NCI-H2171 (cell line): ENCODE measurements at places on chromosomes 7 and 10.

DNA sequence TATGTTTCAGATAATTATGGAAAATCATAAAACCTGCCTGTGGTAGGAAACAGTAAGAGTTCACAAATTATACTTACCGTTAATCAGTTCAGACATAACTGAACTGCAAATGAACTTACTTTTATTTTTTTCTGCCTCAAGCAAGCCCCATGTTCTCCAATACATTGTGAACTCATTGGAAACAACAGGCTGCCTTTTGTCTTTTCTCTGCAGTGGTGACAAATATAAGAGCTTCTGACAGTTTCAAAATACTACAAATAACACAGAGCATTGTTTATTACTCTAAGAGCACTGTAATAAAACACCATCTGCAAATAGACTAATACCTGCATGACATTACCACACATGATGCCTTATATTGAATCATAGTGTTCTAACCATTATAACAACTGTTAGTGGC, 94.0 kb upstream of the CDCA7L start:
- DNase-seq = no peak

DNA sequence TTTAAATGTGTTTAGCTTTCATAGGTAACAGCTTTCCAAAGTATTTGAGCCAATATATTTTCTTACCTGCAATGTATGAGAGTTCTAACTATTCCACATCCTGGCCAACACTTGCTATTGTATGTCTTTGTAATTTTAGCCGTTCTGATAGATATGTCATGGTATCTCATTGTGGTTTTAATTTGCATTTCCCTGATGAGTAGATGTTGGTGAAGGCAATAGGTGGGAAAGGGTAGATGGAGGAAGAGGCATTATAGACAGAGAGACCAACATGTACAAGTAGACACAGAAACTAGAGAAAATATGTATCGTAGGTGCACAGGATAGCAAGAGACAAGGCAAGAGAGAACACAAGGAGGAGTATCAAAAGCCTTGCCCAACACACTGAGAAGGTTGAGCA, 54.8 kb upstream of the CCDC71L start:
- DNase-seq = no peak

DNA sequence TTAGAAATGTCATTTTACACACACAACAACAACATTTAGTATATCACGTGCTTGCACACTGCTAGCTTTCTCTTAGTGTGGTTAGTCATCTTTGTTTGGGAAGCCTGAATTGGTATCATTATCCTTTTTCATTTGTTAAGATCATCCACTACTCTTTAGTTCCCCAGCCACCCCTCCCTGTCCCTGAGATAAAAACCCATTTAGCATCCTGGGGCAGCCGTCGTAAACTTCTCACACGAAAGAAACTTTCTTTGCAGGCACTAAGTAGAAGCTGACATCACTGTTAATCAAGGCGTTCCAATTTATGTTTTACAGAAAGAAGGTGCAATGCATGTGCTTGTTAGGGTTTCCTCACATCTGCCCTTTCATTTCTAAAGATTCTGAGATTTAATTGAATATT, 475.1 kb upstream of the FZD8 start:
- DNase-seq = no peak

DNA sequence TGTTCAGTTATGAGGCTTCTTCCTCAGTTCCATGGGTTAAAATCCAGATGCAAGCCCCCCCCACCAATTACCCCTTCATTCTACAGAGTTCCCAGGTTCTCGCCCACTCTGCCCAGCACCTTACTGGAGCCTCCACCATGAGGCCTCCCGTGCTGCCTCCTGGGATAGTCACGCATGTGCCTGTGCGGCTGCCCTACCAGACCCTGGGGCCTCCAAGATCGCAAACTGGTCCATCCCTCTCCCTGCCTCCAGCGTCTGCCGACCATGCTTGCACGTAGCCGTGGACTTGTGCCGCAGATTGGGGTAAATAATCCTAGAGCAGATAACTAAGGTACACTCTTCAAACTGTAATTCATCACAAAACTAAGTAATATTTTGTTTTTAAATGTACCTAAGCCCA, 611.2 kb downstream of the PTPRN2 start:
- no peak for DNase-seq

- DNase-seq = no peak
These were observed 31.2 kb downstream of the GPRIN2 start for GRCh38 chr10:46525177-46525823.

- DNase-seq = peak; percentile 67
These were observed 82.5 kb downstream of the ZNF467 start for GRCh38 chr7:149690688-149691446.

- no peak for DNase-seq
These were observed 142.6 kb downstream of the RNLS start for GRCh38 chr10:88440541-88440940.

- no peak for DNase-seq
These were observed 293.9 kb downstream of the SNX13 start for GRCh38 chr7:17646253-17646956.

DNA sequence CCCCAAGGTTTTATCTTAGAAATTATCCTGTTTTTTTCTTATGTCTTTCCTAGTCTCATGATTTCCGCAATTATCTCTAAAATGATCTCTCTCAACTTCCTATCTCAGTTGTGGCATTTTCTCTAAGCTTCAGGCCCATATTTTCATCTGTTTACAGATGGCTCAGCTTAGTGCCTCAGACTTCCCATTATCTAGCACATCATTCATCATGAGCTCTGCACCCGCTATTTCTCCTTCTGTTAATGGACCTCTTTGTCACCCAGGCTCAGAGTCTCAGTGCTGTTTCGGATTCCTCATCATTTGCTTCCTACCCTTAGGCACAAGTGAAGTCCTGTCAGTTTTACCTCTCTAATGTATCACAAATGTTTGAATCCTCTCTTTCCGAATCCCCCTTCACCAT, 84.1 kb downstream of the BMPR1A start:
- no peak for DNase-seq

DNA sequence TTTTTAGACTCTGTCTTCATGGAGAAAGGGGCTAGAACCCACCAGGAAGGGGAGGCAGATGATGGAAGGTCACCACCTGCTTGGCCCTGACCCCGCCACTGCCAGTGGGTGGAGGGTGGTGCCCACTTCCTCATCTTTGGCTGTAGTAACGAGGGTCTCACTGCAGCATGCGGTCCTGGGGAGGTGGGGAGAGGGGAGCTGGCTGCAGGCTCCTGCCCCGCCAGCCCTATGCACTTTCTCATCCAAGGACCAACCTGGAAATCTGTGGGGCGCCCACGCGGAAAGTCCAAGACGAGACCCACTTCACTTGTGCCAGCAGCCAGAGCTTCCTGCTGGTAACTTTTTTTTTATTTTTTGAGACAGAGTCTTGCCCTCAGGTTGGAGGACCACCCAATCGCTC, 101.0 kb downstream of the CUX1 start:
- DNase-seq = no peak

DNA sequence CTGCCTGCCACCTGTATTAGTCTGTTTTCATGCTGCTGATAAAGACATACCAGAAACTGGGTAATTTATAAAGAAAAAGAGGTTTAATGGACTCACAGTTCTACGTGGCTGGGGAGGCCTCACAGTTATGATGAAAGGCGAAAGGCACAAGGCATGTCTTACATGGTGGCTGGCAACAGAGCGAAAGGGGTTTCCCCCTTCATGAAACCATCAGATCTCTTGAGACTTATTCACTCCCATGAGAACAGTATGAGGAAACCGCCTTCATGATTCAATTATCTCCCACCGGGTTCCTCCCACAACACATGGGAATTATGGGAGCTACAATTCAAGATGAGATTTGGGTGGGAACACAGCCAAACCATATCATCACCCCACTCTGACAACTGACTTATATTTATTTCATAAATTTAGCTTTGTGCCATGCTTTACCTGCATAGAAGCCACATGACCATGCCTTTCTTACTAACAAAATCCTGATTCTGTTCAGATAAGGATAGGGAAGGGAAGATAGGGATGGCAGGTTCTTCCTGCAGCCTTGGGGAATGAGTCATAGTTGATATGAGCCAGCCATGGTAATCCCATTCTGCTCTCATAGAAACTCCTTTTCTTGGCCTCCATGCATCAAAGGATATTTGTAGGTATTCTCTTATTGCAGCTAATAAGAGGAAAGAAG, 191.3 kb upstream of the AGK start:
- no peak for DNase-seq

DNA sequence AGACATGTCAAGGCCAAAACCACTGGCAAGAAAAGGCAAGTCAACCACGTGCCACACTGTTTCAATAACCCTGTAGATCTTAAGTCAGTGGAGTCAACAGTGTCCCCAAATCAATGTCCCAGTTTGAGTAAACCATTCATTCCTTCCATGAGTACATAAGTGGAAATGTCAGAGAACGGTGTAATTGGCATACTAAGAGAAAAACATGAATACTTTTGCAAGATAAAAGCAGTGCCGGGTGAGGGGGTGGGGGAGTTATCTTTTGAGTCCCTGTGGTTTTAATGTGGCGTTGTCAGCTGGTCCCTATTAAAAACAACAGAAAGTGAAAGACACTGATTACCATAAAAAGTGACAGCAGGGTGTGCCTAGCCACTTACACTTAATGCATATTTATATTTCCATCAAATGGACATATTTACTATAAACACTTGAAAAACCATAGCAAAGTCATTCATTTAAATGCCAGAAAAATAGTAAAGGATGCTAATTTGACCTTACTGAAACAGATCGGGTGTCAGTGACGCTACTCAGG, 37.8 kb downstream of the RSU1 start:
- no peak for DNase-seq

GRCh38 chr10:124515244-124515970, 53.8 kb downstream of the LHPP start:
- DNase-seq = no peak

- no peak for DNase-seq
These were observed 16.2 kb upstream of the AHCYL2 start for GRCh38 chr7:129208667-129209066.

DNA sequence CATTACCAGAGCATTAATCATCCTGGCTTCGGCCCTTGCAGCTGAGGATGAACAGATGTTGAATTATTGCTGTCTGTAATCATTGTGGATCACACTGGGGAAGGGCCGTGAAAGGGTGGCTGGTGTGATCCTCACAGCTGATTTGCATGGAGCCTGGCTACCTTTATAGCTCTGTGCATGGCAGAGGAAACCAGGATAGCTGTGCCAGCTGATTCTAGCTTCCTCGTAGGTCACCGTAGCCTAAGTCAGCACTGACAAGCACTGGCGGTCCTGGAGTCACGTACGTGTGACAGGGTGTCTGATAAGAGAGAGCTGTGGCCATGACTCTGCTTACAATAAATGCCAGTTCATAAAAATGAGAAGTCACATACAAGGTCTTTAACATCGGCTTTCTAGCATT, 76.5 kb downstream of the INSYN2A start:
- no peak for DNase-seq

GRCh38 chr10:116891208-116891607, 41.9 kb downstream of the ENO4 start:
- DNase-seq = peak; percentile 59

DNA sequence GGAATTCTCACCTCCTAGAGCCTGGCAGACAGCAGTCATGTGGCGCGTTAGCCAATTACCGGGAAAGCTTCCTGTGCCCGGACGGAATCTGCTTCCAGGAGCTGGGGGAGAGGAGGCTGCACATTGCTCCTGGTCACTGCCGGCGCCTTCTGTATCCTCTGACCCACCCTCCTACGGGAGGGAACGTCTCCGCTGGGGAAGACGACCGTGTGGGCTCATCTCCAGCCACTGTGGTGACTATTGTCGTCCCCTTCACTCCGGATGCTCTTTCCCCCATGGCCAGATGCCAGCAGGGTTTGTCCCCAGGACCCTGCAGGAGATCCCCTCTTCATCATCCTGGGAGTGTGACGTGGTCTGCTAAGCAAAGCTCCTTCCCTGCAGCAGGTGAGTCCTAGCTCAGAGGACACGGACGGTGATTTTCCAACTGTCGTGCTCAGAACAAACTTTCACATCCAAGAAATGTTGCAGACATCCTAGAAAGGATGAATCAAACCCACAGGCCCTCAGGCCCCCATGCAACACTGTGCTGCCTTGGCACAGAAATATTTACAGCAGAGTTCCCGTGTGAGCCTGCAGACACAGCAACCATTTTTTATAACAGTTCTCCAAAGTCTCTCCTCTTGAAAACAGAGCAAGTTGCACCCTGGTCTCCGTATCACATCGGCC, 29.6 kb upstream of the FAM20C start:
- no peak for DNase-seq

DNA sequence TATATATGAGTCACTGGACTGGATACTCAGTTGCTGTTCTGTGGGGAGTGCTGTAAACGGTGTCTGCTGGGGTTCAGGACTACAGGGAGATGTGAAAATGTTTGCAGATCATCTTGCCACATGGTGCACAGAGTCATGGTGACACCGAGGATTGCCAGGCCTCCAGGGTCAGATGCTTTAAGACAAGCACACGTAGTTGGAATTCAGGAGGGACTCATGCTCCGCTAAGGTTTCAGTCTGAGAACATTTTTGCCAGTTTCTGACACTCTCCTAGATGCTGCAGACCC, 211.3 kb downstream of the CXCL12 start:
- no peak for DNase-seq

DNA sequence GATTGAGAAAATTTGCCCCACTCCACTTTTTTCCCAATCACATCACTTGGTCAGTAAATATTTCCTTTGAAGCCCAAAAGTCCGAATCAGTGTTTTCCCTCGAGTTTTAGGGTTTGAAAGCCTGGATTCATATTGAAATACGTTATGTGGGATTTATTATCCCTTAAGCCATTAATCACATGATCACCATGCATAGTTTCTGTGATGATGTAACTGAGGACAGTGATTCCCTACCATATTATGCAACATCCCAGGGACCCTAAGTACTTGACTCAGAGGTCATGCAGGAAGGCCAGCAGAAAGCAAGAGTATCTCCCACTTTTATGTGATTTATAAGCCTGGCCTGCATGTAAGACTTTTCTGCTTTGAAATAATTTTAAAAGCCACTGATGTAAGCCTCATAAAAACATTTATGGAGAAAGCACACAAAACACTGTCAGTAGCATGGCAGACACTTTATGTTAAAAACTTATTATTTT, 630.6 kb upstream of the ZWINT start:
- DNase-seq = no peak

- DNase-seq = no peak
These were observed 104.5 kb upstream of the MKLN1 start for GRCh38 chr7:131223151-131223550.

DNA sequence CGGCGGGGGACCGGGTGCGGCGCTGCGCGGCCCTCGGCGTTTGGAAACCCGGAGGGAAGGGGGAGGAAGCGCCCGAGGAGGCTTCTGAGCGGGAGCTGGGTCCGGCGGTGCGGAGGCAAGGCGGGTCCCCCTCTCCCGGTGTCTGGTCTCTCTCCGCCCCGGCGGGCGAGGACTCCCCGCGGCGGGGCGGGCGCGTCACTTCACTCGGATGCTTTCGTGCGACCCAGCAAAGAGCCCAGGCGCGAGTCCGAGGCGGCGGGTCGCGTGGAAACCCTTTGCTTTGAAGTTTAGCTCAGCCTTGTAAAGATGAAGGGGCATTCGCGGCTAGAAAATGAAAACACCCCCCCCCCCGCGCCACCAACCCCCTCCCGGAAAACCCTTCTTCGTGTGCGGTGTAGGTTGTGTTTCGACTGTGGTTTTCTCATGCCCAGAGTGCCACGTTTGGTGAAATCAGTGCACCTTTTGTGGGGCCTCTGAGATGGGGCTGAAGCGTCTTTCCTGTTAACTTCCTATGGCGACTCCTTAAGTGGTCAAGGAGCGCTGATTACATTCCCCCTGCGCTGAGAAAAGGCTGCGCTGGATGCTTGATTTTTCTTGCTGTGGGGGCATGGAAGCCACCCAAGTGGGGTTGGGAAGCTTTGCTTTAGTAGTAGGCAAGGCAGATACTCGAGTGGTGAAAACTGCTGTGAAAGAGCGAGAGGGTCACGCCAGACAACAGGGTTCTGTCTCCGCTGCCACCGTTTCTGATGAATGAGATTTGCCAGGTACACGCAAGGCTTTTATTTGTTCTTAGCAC, 876 bp downstream of the GNAI1 start:
- DNase-seq = peak; percentile 36
